ENCODE measurements at places on chromosomes 6 and 20.

GRCh38 chr6:141401851-141402250, 730.9 kb upstream of the GJE1 start:
- DNase-seq = peak; percentile 49

DNA sequence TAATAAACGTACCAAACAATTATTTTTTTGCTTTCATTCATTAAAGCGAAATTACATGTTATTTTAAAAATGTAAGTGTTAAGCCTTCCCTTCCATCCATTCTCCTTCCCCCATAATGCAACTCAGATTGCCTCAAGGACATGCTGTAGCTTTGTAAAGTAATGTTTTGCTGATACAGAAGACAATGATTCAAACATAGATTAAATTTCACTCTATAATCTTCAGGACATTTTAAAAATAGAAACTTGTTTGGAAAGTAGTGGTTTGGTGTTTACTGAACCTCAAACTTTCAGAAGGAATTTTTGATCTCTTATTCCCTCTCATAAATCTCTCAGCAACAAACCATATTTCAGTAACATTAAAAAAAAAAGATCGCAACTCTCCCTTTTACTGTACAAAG, 350.9 kb upstream of the HSF2 start:
- DNase-seq = no peak

DNA sequence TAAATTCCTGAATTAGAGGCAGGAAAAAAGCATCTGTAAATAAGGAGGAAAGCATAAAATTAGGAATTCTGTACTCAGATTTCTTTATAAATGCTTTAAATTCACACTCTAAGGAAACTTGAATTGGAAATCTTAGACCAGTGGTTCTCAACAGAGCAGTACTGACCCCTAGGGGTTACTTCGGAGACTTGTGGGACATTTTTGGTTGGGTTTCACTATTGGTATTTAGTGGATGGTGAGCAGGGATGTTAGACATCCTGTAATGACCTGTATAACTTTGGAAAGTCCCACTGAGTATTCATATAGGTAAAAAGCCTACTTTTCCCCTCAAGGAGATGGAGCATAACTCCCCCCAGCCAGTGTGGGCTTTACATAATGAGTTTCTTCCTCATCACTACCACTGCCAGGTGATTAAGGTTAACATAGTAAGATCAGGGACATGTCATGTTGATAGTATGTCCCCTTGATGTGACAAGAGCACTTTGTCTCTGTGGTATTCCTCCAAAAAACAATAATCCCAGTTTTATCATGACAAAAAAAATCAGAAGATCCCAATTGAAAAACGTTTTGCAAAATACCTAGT, 31.0 kb downstream of the GLO1 start:
- peak; percentile 31 for DNase-seq

- DNase-seq = no peak
Measured at GRCh38 chr20:48202334-48203113, 417.2 kb upstream of the SULF2 start.

- DNase-seq = no peak
Measured at GRCh38 chr6:19354181-19354580, 483.0 kb upstream of the ID4 start.

DNA sequence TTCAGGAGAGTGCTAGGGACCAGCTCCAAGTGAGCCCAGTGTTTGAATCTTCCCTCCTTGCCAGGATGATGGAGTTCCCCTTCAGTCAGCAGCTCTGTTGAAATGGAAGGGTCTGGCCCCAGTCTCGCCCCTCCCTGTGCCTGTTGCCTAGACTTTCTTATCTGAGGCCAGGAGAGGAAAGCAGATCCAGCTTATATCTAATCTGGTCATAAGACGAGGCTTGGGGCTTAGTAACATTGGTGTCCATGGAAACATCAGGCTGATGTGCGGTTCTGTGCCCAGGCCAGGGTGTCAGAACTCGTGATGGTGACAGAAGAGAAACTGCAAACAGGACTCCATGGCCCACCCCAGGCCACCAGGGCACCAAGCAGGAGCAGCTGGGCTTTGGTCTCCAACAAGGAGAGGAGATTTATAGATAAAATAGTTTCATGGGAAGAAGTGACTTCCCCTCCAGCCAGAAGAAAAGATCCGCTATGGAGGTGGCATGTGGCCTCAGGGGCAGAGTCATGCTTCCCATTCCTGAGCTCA, 9.8 kb downstream of the MAS1L start:
- DNase-seq = no peak

DNA sequence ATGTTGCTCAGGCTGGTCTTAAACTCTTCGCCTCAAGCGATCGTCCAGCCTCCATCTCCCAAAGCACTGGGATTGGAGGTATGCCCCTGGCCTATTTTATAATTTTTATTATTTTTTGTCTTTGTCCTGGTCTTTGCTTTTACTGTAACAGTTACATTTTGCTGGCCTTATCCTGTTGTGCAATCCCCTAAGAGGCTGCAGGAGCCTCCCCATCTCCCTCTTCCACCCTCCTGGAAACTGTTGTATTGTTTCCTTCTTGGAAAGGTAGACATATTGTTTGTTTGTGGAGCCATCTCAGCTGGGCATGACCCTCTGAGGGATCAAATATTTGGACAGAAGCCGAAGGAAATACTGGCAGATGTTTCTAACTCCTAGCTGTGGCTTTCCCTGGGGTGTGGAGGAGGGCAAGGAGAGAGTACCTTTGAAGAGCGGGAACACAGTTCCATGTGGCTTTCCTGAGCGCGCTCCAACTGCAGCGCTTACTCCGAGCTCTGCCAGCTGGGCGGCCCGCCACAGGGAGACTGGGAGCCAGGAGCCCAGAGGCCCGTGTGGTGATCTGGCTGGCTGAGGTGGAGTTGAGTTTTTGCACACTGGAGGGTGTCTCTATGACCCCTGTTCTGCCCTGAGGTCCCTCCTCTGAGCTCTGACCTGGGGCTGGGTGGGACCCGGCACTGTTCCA, 4.9 kb downstream of the MAPK13 start:
- no peak for DNase-seq

DNA sequence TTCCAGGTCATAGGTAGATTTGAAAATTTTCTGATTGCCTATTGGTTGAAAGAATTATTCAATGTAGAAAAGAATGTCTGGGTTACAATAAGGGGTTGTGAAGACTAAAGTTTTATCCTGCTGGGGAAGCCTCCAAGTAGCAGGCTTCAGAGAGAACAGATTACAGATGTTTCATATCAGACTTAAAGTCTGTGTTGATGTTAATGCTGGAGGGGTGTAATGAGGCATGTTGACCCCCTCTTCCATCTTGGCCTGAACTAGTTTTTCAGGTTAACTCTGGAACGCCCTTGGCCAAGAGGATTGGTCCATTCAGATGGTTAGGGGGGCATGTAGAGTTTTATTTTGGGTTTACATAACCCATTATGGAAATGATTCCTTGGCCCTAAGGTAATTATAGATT, 356.2 kb downstream of the UTRN start:
- DNase-seq = no peak

- no peak for DNase-seq
Measured at GRCh38 chr20:1941226-1941625, 46.0 kb downstream of the SIRPA start.

DNA sequence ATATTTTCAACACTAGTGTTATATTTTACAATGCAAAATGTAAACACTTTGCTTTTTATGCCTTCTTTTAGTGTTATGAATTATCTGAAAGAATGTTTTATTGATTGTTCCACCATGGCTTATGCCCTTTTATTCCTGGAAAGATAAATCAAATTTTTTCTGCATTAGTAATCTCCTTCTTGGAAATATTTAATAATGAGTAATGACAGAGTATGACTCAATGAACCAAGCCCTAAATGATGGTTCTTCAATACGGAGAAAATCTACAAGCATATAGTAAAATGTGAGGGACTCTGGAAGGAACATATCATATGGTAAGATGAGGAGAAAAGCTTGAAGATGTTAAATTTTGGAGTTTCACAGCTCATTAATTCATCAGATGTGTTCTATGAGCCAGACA, 929.6 kb downstream of the C6orf118 start:
- DNase-seq = no peak

- no peak for DNase-seq
Measured at GRCh38 chr20:14523090-14523489, 185.7 kb upstream of the FLRT3 start.

GRCh38 chr20:43376831-43377230, 80.9 kb upstream of the SRSF6 start:
- DNase-seq = no peak

- DNase-seq = no peak
Measured at GRCh38 chr20:36407199-36407733, 101.1 kb downstream of the DLGAP4 start.

- DNase-seq = no peak
Measured at GRCh38 chr20:33710681-33711445, 9.2 kb downstream of the PXMP4 start.

GRCh38 chr6:7561153-7561964, 19.9 kb downstream of the DSP start:
- no peak for DNase-seq

- peak; percentile 25 for DNase-seq
Measured at GRCh38 chr6:99241905-99242534, 107.5 kb downstream of the FAXC start.

- DNase-seq = no peak
Measured at GRCh38 chr6:74579047-74579446, 626.8 kb downstream of the COL12A1 start.

DNA sequence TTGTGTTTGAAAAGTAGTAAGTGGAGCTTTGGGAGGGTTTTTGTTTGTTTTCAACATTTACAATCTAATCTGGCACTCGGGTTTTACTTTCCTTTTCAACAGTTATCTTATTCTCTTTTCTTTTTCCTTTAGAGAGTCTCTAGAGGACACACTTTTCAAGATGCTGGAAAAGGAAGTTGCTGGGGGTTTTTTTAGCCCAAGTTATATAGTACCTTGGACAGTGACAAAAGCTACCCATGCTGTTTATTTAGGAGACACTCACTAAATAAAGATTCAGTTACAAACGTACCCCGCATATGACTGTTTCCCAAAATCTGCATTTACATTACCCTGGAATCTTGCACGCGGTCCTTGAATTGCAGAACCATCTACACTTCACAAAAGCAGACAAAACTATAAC, 78.8 kb downstream of the MAP7 start:
- DNase-seq = no peak

GRCh38 chr6:61682562-61682961, 603.5 kb downstream of the KHDRBS2 start:
- DNase-seq = no peak
